ENCODE measurements at places on chromosomes 7 and 10.

GRCh38 chr7:572416-573268 lies 53.0 kb upstream of the PDGFA start:
- no peak for DNase-seq

GRCh38 chr10:70512149-70512639 lies 33.6 kb downstream of the PALD1 start:
- DNase-seq = no peak

- no peak for DNase-seq
Observed at GRCh38 chr10:51860257-51860656, 160.9 kb upstream of the CSTF2T start.

DNA sequence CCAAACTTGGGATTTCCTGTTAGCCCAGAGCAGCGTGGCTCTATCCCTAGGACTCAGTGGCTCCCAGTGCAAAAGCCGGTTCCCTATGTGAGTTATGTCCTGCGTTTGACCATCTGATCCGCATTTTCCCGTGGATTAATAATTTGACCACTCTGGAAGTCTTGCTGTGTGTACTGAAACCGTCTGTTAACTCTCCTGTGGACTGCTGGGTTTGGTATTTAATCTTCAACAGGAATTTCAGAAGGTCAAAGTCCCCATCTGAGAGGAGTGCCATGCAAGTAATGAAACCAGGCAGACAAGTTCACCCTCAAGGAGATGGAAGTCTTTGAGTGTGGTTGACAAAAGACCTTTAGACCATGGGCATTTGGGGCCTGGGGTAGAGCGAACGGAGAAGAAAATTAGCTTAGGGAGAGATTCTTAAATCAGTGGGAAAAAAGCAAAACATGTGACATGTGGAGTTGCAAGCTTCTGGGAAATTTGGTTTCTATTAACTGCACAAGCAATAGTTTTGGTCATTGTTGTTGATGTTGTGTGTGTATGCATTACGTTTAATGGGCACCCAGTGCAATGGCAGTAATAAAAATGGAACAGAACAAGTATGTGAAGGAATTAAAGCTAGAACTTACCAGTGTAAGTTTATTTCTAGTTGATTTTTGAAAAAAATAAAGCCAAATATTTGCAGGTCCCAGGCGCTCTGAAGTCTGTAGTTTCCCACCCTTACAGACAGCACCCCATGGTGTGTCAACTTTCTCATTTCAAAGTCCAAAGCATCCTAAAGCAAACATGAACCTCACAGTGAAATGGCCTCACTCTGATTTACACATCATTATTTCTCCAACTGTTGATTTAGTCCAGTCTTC lies 38.2 kb downstream of the LYZL1 start:
- no peak for DNase-seq

DNA sequence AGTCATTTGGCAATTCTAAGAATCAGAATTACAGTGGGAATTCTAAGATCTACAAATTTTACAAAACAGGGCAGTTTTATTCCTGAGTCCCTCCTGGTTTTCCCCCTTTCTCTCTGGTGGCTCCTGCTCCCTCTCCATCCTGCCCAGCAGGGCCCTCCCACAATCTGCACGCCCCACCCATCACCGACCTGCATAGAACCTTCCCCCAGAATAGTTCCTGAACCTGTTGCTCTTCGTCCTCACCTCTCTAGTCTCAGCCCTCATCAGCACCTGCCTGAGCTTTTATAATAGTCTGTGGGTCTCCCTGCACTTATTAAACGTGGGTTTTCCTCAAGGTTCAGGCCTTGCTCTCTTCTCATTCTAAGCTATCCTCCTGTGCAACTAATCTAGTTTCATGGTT lies 49.1 kb upstream of the MNX1 start:
- DNase-seq = no peak

- DNase-seq = no peak
Observed at GRCh38 chr7:156778668-156779067, 114.3 kb downstream of the LMBR1 start.

DNA sequence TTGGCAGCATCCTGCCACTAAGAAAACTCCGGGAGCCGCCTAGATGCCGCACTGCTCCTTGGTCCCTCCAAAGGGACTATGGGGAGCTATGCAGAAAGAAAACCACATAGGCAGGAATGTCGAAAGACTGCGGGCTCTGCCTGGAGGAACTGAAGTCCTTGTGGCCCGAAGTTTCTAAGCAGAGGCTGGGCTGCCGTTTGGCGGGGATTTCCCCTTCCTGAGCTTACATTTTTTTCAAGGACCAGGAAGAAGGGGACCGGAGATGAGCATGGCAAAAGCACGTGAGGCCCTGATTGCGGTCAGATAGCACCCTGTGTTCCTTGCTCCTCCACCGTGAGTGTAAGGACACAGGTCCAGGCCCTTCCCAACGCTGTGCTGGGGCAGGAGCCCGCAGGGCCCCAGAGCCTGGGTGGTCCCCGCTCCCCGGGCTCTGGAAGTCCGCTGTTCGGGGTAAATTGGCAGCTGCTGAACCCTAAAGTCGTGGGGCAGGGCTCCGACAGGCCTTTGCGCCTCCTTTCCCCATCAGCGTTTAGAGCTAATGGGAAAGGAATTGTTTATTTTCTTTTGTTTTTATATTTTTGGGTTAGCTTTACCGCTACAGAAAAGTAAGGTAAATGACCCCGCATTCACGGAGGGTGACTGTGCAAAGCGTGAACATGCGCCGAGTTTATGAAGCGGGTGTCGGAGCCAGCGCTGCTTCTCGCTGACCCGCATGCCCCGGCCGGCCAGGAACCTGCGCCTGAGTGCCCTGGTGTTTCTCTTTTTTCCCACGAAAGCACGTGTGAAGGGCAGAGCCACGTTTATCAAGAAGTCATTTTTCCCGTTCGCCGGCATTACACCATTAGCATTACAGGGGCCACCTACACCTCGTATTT lies 356.5 kb upstream of the ZNF32 start:
- no peak for DNase-seq

DNA sequence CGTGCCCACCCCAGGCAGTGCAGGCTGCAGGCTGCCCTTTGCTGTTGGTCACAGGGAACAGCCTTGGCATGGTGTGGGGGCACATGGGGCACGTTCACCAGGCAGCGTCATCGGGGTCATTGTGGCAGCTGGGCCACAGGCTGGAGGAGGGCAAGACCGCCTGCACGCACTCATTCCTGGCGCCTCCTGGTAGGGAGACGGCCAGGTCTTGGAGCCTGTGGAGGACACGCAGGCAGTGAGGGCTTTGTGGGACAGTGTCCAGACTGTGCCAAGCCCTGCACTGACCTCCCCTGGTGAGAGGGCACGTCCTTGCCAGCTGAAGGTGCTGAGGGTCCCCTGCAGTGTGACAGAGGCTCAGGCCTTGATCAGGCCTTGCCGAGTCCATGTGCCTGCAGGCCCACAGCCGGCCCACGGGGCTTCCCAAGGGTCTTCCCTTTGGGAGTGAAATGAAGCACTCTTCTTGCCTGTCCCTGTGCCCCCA lies 76.4 kb downstream of the NKX6-2 start:
- DNase-seq = no peak

GRCh38 chr7:22900784-22901183 lies 78.1 kb upstream of the TOMM7 start:
- no peak for DNase-seq

DNA sequence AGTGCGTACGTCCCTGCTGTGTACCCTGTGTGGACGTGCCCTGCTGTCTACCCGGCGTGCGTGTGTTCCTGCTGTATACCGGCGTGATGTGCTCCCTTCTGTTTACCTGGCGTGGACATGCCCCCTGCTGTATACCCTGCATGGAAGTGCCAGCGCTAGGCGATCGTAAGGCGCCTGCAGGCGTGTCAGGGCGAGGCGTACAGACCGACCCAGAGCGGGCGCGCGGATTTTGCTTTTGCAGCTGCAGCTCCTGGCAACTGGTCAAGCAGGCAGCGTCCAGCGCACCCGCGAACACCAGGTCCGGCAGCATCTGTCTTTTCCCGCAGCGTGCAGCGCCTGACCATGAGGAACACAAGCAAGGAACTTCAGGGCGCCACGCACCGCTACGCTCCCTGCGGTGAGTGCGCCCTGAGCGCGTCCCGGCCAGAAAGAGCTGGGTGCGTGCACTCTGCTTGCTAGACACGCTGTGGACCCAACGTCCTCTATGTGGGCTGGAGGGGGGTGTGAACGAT lies 680 bp downstream of the C7orf57 start:
- peak; percentile 64 for DNase-seq

DNA sequence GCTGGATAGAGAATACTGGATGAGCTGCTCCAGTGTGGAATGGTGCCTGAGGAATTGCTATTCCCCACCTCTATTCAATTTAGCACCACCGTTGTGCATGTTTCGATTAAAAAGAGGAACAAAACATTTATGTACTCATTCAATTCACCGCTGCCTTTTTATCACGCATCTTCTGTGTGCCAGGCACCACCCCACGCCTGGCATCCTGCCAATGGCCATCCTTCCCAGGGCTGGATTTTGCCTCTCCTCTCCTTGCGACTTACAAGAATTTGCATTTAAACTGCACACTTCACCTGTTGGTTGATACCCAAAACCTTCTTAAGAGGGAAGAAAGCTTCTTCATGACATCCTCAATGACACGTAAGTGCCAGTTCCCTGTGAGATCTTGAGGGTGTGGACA lies 110.2 kb upstream of the DPP6 start:
- no peak for DNase-seq

DNA sequence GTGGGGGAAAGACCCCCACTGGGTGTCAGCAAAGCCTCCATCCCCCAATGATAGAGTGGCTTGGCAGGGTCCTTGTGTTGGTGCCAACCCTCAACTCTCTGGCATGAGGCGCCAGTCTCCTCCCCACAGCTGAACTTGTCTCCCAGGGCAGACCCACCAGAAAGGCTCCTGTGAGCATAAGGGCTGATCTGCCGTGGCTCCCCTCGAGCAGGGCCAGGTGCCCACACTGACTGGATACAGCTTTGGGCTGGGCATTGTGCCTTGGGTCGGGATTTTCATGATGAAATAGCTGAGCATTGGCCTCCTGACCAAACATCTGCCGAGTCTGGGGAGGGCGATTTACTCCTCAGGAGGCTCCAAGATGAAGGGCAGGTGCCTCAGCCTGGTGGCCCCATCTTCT lies 68.1 kb upstream of the NPTX2 start:
- no peak for DNase-seq

DNA sequence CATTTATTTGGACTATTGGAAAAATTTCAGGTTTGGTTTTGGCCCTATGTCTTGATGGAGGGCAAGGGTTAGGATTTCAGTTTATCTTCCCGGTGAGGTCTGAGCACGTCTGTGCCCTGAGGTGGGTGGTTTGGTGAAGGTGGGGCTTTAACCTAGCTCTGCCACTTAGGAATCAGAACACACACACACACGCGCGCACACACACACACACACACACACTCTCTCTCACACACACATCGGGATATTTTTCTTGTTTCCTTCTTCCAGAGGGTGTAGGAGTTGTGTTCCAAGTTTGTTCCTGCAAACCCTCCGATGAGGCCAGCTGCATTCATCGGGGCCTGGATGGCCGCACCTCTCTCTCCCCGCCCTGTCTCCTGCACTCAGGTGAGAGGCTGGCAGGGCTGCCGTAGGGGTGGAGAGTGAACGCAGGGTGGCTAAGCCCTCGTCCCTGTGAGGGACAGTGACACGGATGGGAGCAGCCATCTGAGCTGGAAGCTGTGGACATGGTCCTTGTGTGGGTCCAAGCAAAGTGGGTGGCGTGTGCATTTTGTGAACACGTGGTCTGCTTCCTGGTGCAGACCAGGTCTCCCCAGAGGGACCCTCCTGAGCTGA lies 34.2 kb downstream of the CHST12 start:
- no peak for DNase-seq

- DNase-seq = no peak
Observed at GRCh38 chr7:95062901-95063300, 155.5 kb downstream of the PPP1R9A start.

DNA sequence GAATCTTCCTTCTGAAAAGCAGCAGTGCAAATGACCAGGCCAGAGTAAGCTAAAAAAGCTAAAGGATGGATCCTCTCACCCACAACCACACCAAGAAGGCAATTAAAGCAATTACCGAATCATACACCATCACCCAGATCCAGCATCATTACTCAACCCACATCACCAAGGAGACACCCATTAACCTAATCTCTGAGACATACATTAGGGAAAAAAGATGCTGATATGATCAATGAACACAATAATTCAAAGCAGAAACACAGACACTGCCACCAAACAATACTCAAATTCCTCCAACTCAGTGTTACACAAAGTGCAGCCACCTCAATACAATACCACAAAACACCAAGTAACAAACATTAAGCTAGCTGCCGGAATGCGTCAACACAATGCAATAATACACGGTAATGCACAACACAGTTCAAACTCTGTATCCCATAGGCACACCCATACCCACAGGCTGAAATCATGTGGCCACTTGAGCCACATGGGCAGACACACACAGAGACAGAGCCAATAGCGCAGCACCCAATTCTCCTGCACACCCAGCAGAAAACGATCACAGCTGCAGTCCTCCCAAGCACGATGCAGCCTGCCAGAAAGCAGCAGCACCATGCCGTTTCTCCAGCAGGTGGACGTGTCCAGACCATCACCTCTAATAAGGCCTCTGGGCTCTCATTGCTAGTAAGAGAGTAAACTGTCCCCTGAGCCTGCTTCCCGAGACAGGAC lies 21.5 kb downstream of the PAX2 start:
- no peak for DNase-seq

GRCh38 chr10:74058658-74059057 lies 60.7 kb downstream of the VCL start:
- DNase-seq = no peak

- no peak for DNase-seq
Observed at GRCh38 chr10:71333129-71333887, 14.2 kb downstream of the SLC29A3 start.

- DNase-seq = no peak
Observed at GRCh38 chr7:104981672-104982037, 32.4 kb upstream of the KMT2E start.

DNA sequence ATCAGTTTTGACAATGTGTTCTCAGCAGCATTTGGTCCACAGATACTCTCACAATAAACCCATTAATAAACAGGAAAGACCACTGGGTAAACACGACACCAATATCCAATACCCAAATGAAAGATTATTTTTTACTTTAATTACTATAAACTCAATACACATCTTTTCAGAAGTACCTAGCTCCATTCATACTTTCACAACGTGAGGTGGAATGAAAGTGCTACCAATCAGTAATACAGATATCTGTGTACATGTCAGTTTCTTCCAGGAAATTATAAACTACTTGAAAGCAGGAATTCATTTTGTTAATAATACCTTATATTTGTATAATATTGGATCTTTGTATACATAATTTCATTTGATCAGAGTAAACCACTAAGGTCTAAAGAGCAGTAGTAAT lies 11.9 kb downstream of the CDK6 start:
- DNase-seq = no peak

GRCh38 chr10:17007418-17007770 lies 122.2 kb downstream of the CUBN start:
- no peak for DNase-seq

Measured in ecto neural progenitor cell (in vitro differentiated cells).